Cortex of kidney (tissue), 1 donor: ENCODE measurements at places on chromosomes 16 and 17.

DNA sequence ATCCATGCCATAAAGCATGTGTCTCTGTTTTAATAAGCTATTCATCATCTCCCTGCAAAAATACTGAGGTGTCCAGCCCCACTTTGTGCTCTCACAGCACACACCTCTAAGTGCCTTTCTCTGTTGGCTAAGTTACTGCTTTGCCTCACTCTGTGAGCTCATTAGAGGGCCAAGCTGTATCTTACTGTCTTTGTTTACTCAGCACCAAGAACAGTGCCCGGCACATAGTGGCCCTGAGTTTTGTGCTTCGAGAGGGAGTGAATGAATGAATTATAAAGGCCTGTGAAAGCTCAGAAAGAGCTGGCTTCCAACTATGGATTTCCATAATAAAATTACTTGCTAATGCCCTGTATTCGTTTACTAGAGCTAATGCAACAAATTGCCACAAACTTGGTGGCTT is 50.2 kb upstream of the NOG start:
- DNase-seq = no peak

GRCh38 chr16:12082226-12082887 is 105.8 kb downstream of the SNX29 start:
- DNase-seq = no peak

DNA sequence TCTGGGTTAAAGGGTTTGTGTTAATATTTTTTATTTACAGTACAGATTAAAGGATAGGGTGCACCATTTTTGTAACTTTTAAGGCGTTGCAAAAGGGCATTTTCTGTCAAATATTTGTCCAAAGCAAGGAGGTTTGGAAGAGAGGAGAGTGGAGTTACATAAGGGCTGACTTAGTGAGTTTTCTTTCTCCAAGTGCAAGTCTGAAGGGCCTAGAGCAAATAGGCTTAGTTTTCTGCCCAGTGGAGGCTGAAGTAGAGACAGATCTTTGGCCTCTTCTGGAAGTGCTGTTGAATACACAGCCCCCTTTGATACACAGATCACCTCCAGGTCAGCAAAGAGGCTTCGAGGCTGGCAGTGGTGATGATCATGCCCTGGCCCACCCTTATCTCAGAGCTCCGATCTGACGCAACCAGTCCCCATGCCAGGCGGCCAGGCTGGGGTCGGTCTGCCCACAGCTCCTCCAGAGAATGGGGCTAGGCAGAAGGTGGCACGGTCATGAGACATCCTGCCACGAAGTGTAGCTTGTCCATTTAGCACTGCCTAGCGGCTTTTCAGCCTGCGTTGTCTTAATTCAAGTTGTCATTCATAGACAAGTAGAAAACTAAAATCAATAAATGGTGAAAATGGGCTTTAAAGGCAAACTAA is 79.5 kb upstream of the IRX3 start:
- no peak for DNase-seq

GRCh38 chr17:37024181-37024637 is 75.5 kb downstream of the AATF start:
- no peak for DNase-seq

- no peak for DNase-seq
These were observed 1717.0 kb downstream of the TP53TG3F start for GRCh38 chr16:35176449-35176848.

- DNase-seq = no peak
These were observed 12.4 kb upstream of the CCR7 start for GRCh38 chr17:40577611-40578065.

- DNase-seq = no peak
These were observed 126.6 kb downstream of the SOCS1 start for GRCh38 chr16:11129378-11129781.

DNA sequence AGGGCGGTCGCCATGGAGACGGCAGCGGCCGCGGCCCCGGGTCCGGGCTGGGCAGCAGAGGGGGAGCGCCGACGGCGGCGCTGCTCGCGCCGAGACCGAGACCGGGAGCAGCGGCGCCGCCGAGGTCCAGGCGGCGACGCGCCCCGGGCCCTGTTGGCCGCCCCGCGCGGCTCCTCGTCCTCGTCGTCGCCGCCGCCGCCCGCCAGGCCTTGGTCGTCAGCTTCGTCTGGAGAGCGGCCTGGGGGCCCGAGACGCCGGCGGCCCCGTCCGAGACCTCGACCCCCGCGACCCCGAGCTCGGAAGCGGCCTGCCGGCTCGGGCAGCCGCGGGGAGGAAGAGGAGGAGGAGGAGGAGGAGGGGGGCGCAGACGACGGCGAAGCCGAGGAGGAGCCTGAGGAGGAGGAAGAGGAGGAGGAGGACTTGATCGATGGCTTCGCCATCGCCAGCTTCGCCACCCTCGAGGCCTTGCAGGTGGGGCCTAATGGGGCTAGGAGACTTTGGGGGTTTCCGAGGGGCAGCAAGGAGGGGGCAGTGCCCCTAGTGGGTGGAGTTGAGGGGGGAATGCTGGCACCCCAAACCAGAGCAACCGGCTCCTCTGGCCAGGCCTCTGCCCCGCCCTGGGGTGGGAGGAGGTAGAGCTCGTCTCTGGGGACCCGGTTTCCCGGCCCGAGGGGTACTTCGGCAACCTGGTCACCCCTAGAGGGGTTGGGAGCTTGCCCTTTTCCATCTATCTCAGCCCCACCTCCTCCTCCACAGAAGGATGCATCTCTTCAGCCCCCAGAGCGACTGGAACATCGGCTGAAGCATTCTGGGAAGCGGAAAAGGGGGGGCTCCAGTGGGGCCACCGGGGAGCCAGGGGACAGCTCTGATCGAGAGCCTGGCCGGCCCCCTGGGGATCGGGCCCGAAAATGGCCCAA is 1.5 kb downstream of the FBRS start:
- DNase-seq = no peak

- no peak for DNase-seq
These were observed 28.9 kb downstream of the ITFG1 start for GRCh38 chr16:47431960-47432359.

DNA sequence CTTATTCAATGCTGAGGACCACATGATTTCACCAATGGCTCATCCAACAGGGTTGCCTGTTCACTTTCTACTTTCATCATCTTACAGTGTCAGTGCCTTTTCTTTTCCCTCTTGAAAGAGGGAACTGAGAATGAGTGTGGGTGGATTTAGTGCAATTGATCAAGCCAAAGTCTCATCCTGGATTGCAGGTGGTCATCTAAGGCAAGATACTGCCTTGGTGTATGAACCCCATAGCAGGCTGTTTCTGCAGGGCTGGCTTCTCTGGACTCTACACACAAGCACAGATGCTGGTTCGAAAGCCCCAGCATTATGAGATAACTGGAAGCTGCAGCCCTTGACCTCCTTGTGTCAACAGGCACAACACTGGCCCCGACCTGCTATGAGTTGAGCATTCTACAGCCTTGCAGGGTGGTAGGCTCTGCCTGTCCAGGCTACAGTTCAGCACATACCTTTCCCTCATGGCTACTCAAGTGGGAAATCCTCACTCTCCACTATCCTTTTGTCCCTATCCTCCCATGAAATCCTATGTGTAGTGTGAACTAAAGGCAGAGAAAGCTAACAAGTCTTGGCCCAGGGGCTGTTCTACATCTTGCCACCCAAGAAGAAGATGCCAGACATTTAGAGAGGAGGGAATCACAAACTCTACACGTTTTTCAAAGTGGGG is 358.7 kb downstream of the SLC39A11 start:
- DNase-seq = no peak

DNA sequence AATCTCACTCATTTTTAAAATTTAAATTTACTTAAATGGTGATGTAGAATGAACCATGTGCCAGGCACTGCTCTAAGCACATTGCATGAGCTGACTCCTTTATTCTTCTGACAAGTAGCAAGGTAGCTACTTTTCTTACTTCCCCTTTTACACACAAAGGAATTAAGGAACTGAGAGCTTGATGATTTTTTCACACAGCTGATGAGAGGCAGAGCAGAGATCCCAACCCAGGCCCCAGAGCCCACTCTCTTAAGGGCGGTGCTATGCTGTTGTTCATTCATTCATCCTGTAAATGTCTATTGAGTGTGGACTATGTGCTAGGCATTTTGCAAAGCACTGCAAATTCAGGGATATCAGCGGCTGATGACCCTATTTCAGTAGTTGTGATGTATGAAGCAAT is 17.9 kb downstream of the SEC14L5 start:
- no peak for DNase-seq

GRCh38 chr17:38861399-38861843 is 7.9 kb upstream of the RPL23 start:
- no peak for DNase-seq

DNA sequence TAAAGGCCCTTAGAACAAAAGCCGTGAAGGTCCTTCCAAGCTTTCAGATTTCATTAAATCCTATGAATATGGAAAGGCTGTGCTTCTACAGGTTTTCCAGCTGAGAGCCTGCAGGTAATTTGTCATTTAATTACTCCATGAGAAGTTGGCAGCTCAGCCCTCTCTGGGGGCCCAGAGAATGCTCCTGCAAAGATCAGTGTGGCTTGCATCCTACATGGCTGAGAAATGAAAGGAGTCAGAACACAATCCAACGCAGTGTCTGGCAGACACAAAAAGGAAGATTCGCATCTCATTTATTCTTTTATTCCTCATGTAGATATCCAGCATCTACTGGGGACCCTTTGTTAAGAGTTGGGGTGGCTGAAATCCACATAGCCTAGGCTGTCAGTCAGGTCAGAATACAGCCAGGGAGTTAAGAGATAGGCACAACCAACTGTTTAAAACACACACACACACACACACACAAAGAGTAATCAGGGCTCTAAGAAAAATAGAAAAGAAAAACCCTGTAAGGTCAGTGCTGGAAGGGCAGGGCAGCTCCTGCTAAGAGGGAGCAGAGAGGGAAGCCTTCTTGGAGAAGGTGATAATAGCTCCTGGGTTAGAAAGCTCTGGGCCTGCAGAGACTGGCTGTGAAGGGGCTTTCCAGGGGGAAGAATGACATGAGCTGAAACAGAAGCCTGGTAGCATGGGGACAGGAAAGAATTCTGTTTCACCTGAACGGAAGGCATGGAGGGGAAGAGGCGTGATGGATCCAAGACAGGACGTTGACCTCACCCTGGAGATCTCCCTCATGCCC is 46.9 kb upstream of the WSCD1 start:
- DNase-seq = no peak

GRCh38 chr17:43132117-43132516 is 7.0 kb upstream of the BRCA1 start:
- DNase-seq = no peak

- no peak for DNase-seq
These were observed 248.6 kb upstream of the GSE1 start for GRCh38 chr16:85364323-85365040.

- no peak for DNase-seq
These were observed 9.1 kb upstream of the UBB start for GRCh38 chr17:16371742-16372141.

DNA sequence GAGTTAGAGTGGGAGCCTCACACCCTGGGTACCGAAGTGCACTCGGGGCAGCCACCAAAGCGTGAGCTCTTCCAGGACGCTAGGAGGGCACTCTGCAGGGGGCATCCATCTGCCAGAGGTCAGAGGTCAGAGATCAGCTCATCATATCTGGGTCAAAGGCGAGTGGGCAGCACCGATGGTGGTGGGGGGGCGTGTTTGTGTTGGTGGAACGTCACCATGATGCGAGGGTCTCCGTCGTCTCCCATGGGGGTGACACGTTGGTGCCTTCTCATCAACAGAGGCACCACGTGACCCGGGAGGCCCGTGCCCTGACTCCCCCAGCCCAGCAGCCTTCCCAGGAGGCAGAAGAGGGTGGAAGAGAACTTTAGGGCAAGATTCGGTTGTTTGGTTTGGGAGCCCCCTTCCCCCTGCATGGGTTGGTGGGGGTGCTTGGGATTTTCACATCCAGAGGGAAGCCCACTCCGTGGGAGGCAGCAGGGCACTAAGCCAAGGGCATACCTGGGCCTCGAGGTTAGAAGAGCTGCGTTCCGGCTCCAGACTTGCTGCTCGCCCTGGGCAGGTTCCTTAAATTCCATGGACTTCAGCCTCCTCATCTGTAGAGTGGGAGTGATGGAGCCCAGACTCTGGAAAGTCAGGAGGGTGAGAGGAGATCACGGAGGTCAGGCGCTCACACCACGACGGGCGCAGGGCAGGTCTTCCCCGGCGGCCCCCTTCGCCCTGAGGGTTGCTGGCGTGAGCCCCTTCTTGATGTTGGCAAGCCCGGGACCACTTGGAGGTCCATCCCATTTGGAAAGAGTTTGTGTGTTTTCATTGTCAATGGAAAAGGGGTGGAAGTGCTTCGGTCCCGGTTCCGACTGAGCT is 14.0 kb downstream of the CRISPLD2 start:
- no peak for DNase-seq

GRCh38 chr16:77449208-77449607 is 14.4 kb upstream of the ADAMTS18 start:
- DNase-seq = no peak

DNA sequence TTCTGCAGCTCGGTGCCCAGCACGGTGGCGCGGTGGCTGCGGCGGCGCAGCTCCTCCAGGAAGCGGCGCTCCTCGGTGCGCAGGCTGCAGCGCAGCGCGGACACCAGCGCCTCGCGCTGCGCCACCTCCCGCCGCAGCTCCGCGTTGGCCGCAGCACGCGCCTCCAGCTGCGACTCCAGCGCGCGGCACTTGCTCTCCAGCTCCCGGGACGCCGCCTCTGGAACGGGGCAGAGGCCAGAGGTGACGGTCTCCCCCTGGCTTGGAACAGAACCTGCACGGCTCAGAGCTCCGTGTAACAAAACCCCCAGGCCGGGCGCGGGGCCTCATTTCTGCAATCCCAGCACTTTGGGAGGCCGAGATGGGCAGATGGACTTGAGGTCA is 13.2 kb upstream of the CLUH start:
- no peak for DNase-seq

GRCh38 chr16:58644108-58644507 is 14.5 kb upstream of the CNOT1 start:
- DNase-seq = no peak

GRCh38 chr17:50187394-50187725 is 14.1 kb downstream of the COL1A1 start:
- no peak for DNase-seq

GRCh38 chr16:52069866-52070265 is 477.1 kb downstream of the TOX3 start:
- DNase-seq = no peak

- no peak for DNase-seq
These were observed 42.7 kb downstream of the TIMM22 start for GRCh38 chr17:1039511-1040215.

GRCh38 chr16:77581706-77582105 is 140.6 kb upstream of the NUDT7 start:
- no peak for DNase-seq

- DNase-seq = no peak
These were observed 198.4 kb upstream of the TBX2 start for GRCh38 chr17:61201211-61201610.

DNA sequence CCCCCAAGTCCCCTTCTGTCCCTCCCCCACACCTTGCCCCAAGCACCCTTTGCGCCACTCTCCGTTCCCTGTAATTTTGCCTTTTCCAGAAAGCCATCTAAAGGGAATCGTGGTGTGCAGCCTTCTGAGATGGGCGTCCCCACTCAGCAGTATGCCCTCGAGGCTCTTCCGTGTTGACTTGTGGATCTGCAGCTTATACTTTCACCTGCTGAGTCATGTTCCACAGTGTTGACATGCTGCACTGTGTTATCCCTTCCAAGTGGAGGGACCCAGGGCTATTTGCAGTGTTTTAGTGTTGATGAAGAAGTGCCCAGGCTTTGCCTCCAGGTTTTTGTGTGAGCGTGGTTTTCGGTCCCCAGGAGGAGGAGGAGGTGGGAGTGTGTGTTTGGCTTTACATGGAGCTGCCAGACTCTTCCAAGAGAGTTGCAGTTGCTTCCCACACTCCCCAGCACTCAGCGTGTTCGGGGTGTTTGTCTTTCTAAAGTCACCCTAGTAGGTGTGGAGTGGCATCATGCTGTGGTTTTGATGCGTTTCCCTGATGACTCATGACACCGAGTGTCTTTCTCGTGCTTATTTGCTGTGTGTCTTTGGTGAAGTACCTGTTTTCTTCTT is 32.1 kb upstream of the JPT2 start:
- DNase-seq = no peak
